ENCODE measurements at places on chromosomes 7 and 10. TPM values are rescaled to one million over a fixed set of nuclear protein-coding genes. Genes with fewer than 3 reads are reported as not detected.

DNA sequence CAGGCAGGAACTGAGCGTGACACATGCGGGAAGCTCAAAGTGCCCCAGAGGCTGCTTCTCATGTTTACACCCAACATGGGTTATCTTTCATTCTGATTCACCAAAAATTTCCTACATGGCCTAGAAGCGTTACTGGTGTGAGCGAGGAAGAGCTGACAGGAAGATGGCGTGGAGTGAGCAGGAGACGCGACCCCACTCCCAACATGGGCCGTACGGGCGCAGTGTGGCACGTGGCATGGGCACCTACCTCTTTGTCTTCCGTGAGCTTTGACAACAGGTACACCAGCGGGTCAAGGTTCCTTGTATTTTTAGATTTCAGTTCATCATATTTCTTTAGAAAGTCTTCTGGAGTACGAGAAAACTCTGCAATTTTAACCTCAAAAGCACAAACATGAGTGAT, 8.9 kb downstream of the TUBGCP2 start:
- no peaks in the 10 kb centered on the region for H3K27me3 ChIP-seq
- peaks cover 17% of the 10 kb centered on the region for H3K4me1 ChIP-seq
- peaks cover 86% of the 10 kb centered on the region for H3K36me3 ChIP-seq
- H3K27ac ChIP-seq: no peak overlapping the region

DNA sequence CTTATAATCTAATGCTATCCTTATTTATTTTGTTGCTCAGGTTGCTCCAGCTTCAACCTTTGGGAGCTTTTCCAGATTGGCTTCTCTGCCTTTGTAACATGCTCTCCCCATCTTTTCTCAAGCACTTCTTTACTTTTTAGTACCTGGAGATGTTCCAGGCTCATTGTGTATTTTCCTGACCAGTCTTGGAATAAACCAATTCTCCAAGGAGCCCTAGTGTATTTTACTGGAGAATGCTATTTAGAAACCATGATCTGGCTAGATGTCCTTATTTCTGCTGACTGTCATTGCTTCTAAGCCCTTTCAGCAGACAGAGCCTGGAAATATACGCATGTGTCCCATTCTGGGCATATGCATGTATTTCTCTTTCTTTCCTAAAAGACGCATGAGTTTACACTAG, 95.7 kb downstream of the EMX2 start:
- no peak overlapping the region for H3K27ac ChIP-seq
- H3K4me1 ChIP-seq: no peaks in the 10 kb centered on the region
- H3K4me3 ChIP-seq: no peak overlapping the region

STAMBPL1 gene
- polyA plus RNA-seq: 7.4 TPM

- no peaks in the 10 kb centered on the region for H3K4me1 ChIP-seq
- H3K4me3 ChIP-seq: no peak overlapping the region
- H3K27me3 ChIP-seq: peaks cover 7% of the 10 kb centered on the region
- no peaks in the 10 kb centered on the region for H3K36me3 ChIP-seq
- no peak overlapping the region for H3K27ac ChIP-seq
These were observed 71.5 kb downstream of the CARD11 start for GRCh38 chr7:2971914-2972834.

MRLN gene
- polyA plus RNA-seq: not detected

DNA sequence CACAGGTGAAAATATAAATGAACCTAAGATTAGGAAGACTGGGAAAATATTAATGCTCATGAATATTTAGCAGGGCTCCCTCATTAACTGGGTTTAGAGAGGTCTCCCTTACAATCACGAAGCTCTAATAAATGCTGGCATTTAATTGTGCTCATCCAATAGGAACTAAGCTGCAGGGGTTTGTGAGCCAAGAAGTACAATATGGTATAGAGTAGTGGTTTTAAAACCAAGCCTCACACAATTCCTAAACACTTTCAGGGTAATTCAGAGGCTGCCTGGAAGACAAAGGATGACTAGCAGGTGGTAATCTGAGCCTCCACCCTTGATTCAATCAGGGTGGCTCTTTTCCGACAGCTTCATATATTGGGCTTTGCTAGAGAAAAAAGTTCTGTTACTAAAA, 103.3 kb downstream of the GPAM start:
- no peak for DNase-seq
- H3K27me3 ChIP-seq: no peaks in the 10 kb centered on the region
- no peaks in the 10 kb centered on the region for H3K4me1 ChIP-seq
- H3K4me3 ChIP-seq: no peak overlapping the region
- H3K27ac ChIP-seq: no peak overlapping the region

CRHR2 gene
- not detected for polyA plus RNA-seq

STEAP1 gene
- polyA plus RNA-seq: 5.2 TPM

CPA2 gene
- 58.3 TPM for polyA plus RNA-seq

GRCh38 chr7:128120976-128121490, 89.8 kb upstream of the LRRC4 start:
- no peaks in the 10 kb centered on the region for H3K36me3 ChIP-seq
- H3K27me3 ChIP-seq: no peaks in the 10 kb centered on the region
- DNase-seq: no peak
- H3K4me1 ChIP-seq: no peaks in the 10 kb centered on the region
- H3K27ac ChIP-seq: no peak overlapping the region

DNA sequence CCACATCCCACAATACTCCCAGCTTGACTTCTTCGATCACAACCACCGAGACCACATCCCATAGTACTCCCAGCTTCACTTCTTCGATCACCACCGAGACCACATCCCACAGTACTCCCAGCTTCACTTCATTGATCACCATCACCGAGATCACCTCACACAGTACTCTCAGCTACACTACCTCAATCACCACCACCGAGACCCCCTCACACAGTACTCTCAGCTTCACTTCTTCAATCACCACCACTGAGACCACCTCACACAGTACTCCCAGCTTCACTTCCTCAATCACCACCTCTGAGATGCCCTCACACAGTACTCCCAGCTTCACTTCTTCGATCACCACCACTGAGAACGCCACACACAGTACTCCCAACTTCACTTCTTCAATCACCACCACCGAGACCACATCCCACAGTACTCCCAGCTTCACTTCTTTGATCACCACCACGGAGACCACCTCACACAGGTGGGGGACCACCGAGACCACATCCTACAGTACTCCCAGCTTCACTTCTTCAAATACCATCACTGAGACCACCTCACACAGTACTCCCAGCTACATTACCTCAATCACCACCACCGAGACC, 8.6 kb downstream of the MUC3A start:
- DNase-seq: no peak
- H3K4me3 ChIP-seq: no peak overlapping the region
- no peaks in the 10 kb centered on the region for H3K4me1 ChIP-seq
- H3K27me3 ChIP-seq: peaks cover 8% of the 10 kb centered on the region

- no peaks in the 10 kb centered on the region for H3K36me3 ChIP-seq
- H3K4me3 ChIP-seq: no peak overlapping the region
- H3K4me1 ChIP-seq: no peaks in the 10 kb centered on the region
- no peak for DNase-seq
These were observed 75.3 kb downstream of the HIP1 start for GRCh38 chr7:75663302-75663907.

DNA sequence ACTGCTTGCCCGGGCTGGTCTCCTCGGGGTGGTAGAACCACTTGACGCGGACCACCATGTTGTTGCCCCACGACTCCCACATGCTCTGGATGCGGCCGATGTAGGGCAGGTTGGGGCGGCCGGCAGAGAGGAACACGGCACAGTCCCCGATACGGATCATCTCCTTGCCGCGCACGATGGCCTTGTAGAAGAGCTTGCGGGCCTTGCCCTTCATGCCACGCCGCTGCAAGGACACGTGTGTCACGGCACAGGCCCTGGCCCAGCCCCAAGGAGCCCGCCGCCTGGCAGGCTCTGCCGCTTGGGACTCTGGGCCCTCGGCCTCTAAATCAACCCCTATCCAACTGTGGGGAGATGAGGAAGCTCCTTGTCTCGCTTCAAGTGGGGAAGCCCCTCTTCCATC, 26.4 kb downstream of the SLC29A4 start:
- no peaks in the 10 kb centered on the region for H3K4me1 ChIP-seq
- no peak overlapping the region for H3K27ac ChIP-seq
- H3K36me3 ChIP-seq: peaks cover 80% of the 10 kb centered on the region
- no peak overlapping the region for H3K4me3 ChIP-seq
- no peak for DNase-seq

DNA sequence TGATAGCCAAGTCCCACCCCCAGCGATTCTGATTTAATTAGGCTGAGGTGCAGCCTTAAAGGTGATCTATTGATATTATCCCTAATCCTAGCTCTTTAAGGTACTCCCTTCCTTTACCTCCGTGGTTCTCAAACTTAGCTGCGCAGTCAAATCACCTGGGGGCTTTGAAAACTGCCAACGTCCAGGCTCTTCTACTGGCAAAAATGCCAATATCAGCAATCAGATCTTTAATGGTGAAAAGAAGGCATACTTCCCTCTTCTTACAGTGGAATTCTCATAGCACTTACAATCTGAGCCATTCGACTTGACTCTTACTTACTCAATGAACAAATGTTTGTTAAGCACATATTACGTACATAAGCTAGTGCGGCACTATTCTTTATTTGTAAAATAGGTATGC, 704 bp upstream of the SLC35B4 start:
- H3K27me3 ChIP-seq: no peaks in the 10 kb centered on the region
- peak; percentile 31 for DNase-seq
- no peaks in the 10 kb centered on the region for H3K36me3 ChIP-seq
- peak overlapping the region; percentile 87 for H3K4me3 ChIP-seq
- peak overlapping the region; percentile 85 for H3K27ac ChIP-seq

AKR1D1 gene
- not detected for polyA plus RNA-seq

GCK gene
- 1.9 TPM for polyA plus RNA-seq

DNA sequence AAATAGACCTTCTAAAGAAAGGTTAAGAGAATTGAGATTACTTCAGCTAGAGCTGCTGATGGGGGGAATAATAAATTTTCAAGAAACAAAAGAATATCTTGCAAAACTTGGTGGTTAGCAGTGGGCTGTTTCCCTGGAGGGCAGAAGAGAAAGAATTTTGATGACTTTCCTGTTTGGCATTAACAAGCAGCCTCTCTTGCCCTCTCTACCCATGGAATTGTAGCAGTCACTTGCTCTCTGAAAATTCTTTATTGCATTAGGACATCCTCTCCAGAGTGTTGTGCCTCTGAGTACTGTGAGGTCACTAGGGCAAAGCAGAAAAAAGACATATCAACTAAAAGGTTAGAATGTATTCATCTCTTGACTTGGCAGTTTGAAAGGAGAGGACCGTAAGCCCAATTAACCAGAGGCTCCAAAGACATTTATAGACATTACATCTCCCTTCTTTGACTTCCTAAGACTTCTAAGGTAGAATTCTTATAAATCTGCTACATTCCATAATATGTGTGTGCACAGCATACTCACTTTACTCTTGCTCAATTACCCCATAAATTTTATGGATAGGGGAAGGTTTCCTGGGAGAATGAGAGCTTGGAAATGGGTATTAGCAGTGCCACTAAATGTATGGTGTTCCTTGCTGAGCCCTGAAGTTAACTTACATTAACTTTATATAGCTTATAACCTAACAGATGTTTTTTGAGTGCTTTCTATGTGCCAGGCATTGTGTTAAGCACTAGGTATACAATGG, 215.3 kb downstream of the KIF20B start:
- no peaks in the 10 kb centered on the region for H3K4me1 ChIP-seq
- H3K36me3 ChIP-seq: no peaks in the 10 kb centered on the region
- DNase-seq: no peak
- no peak overlapping the region for H3K4me3 ChIP-seq
